ENCODE measurements at places on chromosomes 13 and 19.

DNA sequence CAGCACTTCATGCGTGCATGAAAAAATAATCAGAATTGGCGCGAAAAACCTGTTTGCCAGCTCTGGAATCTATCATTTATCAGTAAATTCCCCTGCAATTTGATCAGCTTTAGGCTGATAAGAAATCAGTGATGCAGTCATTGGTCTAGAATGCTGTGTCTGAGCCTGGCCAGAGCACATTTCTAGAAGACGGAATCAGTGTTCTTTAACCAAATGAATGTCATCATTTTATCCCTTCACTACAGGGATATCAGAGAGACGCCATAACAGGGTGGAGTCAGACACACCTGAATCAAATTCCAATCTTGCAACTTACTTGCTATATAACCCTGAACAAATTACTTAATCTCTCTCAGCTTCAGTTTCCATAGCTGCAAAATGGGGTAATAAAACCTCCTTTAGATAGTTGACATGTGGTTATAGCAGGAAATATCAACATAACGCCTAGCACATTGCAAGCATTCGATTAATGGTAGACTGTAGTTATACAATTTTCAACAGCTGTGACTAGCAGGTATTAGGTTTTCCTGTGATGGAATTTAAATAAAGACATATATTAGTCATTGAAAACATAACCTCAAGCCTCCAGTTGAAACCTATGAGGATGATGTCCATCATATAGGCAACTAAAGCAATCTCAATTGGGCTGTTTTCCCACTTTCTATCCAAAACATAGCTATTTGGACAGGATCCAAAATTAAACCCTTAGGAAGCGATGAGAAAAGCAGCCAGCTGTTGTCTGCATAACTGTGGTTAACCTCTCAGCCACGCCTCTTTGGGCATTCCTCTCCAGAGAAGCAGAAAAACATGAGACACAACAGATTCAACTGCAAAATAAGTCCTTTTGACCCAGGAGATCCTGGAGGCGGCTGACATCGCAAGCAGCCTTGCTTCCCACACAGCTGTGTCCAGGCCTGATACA lies 51.6 kb upstream of the UBL3 start:
- peak; percentile 56 for DNase-seq

GRCh38 chr13:48571126-48571913 lies 38.4 kb upstream of the RCBTB2 start:
- DNase-seq, result no peak

- no peak for DNase-seq
Observed at GRCh38 chr19:50377517-50377916, 1.3 kb downstream of the NR1H2 start.

DNA sequence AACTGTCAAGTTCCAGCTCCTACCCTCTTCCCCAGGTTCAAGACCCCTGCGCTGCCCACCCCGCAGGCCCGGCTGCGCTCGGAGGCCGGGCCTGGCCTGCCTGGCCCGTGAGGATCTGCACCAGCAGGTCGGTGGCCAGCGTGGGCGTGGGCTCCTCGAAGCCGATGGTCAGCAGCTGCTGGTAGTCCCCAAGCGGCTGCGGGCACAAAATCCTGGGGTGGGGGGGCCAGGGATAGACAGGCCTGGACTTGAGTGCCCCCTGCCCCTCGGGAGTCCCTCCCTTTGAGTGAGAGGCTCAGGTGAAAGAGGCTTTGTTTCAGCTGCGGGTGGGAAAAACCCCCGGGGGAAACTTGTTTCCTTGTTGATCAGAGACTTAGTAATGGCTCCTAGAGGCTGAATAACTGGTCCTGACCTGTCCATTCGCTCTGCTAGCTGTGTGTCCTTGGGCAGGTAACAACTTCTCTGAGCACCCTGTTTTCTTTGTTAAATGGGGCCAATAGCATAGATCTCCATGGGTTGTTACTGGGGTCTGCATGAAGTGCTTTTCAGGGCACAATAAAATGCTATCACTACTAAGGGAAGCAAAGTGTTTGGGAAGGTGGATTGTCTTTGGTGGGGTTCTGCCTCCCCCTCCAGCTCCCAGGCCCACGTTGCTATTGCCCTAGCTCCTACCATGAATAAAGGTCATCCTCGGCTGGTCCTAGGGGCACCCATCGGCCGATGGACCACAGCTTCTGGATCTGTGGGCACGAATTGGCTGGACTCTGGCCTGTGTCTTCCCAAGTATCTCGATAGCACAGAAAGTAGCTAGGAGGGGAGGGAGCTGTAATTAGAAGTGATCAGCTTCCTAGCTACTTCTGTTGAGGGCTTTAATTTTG lies 3.5 kb downstream of the C19orf67 start:
- DNase-seq, result no peak
